NCI-H1105 (cell line): ENCODE measurements at places on chromosomes 7 and 10.

DNA sequence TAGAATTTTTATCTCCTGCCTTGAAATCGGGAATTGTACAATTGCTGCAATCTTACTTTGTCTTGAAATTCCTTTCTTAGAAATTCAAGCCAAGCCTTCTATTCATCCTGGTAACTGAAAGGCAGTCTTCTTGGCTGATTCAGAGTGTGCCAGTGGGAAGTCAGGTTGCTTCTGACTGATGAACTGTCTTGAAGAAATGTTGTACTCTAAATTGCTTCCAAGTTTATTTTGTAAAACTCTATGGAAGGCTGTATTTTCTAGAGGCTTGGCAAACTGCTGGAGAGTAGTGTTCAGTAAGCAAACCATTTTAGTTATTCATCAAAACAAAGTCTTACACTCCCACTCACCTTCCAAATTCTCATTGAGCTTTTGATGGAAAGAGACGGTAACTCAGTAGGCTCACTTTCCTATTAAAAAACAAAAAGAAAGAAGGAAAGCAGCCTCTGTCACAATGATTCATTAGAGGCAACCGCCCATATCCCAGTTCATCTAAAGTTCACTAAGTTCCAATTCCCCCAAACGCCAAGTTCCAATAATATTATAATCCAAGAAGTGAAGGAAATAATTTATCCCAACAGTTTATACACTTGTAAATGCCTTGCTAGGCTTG lies 187.9 kb upstream of the MALRD1 start:
- DNase-seq: no peak

- DNase-seq: no peak
Measured at GRCh38 chr10:34024693-34025425, 690.4 kb upstream of the NRP1 start.

DNA sequence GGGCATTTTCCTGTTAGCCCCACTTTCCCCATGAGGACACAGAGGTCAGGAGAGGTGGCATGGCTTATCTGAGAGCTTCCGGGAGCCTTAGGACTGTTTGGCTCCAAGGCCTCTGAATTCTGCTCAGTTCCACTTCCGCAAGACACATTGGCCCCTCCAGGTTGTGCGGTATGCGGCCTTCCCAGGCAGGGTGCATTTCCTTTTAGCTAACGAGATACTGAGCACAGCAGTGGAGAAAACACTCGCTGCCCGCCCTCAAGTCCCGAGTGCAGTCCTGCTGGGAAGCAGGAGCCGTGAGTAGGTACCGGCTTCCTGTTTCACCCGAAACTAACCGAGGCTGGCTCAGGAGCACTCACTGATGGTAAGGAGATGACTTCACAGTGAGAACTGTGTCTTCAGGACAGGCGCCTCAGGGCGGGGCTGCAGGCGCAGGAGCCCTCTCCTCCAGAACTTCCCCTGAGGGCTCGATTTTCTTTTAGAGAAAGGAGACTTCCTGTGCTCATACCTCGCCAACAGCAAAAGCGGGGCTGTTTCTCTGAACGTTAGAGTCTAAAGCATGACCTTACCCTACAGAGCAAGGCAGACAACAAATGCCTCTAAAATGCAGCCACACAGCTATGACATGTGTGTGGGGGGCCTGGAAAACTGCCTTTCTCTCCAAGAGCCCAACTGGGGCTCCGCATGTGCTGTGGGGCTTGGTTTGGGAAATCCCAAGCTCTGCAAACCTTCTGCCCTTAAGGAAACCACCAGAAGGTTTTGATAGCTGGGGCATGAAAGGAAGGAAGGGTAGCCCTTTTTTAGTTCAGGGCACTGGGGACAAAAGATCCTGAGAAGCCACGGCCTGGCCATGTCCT lies 25.9 kb downstream of the RGS10 start:
- DNase-seq: no peak

DNA sequence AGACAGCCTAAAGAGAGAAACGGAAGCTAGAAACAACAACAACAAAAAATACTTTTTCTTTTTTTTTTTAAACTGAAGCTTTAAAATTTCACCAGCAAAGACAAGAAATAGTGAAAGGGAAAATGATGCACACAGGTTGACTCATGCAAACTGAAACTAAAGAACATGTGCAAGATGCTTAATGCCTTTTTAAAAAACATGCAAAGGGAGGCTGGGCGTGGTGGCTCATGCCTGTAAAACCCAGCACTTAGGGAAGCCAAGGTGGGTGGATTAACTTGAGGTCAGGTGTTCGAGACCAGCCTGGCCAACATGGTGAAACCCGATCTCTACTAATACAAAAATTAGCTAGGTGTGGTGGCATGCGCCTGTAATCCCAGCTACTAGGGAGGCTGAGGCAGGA lies 15.1 kb upstream of the CUBN start:
- DNase-seq: no peak

GRCh38 chr10:30555465-30555864 lies 74.1 kb downstream of the LYZL2 start:
- DNase-seq: no peak

DNA sequence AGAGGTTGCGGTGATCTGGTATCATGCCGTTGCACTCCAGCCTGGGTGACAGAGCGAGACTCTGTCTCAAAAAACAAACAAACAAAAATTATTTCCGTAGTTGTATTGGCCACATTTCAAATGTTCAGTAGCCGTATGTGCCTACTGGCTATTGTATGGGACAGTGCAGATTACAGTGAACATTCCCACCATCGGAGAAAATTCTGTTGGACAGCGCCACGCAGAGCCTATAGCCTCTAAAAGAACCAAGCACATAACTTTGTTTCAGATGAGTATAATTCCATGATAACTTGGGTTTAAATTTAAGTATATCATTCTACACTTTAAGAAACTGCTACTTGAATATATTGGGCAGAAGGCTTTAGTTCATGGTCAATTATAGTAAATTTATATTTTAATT lies 5.4 kb downstream of the TMEM178B start:
- DNase-seq: no peak

DNA sequence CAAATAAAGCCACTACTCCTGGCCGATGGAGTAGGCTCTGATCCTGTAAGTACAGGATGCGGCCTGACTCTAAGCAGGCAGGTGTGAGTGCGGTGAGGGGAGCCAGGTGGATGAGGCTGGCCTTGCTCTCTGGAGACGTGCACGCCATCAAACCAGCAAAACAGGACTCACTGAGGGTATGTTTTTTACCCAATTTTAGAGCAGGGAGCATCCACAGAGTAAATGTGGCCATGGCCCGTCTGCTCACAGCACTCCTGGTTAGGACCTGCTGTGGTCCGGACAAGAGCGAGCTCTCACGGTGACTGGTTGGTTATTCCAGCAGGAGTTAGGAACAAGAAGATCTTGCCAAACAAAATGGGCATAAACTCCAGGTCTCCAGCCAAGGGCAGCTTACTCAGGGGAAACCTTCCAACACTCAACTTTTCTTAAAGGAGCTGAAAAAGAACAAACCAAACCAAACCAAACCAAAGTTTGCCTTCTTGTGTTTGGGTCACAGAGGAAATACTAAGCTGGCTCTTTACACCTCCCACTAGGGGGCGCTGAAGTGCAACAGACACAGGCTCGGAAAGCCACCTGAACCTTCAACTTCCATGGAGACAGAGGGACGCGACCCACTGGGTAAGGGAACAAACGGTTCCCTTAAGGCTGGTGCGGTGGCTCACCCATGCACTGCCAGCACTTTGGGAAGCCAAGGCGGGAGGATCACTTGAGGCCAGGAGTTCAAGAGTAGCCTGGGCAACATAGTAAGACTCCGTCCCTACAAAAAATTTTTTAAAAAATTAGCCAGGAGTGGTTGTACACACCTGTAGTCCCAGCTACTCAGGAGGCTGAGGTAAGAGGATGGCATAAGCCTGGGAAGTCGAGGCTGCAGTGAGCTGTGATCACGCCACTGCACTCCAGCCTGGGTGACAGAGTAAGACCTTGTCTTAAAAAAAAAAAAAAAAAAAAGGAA lies 122.4 kb downstream of the CLEC2L start:
- peak; percentile 77 for DNase-seq

DNA sequence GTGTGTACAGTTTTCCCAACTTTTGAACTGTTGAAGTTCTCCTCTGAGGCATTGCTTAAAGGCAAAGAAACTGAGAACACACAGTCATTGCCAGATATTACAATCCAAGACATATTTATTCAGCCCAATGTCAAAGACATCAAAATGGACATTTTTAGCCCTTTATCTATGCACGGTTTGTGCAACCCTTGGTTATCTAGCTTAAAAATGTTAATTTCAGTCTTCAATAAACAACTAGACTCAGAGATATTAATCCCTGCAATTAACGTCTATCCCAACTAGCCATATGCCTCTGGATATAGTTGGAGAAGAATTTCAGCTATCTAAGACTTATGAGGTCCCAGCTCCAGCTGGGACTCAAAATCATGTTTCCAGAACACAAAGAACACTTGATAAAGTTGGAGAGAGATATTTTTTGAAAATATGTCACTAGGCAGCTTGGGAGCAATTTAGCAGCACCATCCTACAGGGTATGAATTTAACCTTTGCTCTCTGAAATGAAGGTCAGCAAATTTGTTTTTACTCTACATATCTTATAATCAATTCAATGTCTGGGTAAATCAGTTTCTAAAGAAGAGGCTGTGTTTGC lies 357.0 kb downstream of the RNLS start:
- no peak for DNase-seq

GRCh38 chr10:21687266-21688008 lies 153.4 kb downstream of the MLLT10 start:
- no peak for DNase-seq

DNA sequence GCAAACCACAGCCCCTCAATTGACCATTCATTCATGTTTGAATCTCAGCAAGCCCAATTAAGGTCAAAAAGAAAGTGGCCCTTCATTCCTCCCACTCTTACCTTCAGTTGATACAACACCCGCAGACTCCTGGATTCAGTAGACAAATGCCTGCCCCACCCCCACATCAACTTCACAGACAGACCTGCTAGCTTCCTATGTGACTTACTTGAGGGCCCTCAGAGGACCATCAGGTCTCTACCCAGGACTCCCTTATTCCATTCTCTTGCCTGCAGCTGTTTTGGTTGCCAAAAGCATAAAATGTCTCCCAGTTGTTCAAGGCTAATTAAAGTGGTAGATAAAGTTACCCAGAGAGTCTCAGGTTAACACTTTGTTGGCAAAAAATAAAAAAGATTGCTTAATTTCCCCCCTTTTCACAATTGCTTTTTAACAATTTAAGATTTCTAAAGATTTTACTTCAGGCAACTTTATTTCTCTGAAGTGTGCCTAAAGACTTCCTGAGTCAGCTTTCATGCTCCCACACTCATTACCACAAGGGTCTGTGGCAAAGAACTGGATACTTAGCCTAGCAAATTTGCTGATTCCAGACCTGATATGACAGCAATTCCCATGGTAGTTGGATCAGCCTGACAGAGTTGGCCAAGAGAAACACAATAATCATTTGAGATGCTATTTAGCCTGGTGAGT lies 3.3 kb upstream of the MTERF1 start:
- no peak for DNase-seq

DNA sequence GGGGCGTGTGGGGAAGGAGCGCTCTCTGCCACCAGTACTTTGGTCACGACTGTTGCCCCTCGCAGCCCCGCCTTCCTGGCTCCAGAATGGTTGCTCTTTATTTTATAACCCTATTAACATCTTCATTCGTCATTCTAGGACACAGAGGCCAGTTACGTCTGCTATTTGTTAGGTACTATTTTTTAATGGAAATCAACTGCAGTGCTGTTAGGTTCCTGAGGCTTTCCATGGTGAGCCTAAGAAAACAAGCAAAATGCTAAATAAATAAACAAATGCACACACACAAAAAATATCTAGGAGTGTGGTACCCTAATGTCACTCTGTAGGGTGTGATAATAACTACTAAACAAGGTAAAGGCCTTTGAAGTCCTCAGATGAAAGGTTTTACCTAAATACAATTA lies 71.1 kb downstream of the SLC37A3 start:
- DNase-seq: no peak

DNA sequence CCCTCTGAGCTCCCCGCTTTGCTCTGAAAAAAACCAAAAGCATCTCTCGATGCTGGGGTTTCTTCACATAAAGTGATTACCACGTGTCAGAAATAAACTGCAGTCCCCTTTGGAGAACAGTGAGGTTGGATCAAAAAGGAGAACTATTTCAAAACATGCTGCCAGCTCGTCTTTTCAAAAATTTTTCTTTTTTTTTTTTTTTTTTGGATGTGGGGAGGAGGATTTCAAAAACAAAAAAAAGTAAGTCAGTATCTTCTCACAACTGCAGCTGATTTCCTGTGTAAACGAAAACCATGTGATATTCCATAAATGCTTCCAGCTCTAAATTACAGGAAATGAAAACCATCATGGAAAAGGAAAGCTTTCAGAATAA lies 155.0 kb upstream of the LYZL2 start:
- no peak for DNase-seq

DNA sequence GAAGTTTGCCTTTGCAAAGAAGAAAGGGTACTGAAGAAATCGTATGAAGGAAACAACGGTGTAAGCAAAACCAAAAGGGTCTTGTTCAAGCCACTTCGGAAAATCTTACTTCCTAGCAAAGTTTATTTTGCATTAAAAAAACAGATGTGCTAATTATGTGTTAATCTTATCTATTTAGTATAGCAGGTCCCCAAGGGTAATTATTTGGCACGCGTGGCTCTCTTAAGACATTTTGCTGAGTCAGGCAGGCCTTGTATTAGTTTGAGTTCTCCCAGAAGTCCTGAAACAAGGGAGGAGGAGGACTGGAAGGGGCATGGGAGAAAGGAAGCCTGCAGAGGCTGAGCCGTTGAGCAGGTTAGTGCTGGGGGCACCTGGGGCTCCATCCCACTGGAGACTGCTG lies 44.9 kb downstream of the TMEM178B start:
- no peak for DNase-seq

GRCh38 chr10:35327790-35328403 lies 8.4 kb upstream of the CCNY start:
- no peak for DNase-seq

DNA sequence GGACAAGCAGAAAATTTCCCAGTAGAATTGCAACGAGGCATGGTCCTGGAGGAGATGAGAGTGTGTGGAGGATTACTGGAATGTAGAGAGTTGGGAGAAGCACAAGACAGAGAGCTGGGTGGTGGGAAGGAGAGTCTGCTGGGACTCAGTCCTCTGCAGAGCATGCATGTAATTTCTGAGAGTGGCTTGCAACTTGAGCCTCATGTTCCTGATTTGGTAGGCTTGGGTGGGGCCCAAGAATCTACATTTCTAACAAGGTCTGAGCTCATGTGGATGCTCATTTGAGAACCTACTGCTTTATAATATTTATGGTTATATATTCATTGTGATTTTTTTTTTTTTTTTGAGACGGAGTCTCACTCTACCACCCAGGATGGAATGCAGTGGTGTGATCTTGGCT lies 317.9 kb upstream of the COBL start:
- no peak for DNase-seq

DNA sequence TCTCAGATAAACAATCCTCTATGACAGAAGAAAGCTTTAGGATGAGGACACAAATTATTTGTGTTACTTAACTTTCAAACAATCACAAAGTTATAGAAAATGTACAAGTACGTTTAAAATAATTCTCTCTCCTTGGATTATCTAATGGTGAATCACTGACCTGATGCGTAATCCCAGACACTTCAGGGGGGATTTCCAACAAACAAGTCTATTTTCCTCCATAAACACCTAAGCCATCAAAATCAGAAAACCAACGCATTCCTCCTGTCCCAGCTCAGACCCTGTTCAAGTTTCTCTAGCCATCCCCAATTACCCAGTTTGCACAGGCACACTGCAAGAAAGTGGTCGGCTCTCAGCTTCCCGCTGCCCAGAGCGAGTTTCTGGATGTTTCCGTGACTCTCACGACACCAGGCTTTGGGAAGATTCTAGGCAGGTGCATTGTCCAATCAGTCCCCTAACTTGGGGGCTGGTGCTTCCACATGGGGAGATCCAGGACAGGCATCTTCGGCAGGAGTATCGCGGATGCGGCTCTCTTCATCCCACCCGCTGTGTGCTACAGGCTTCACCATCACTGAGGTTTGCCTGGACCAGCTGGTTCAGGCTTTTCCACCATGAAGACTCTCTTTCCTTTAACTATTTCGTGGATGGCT lies 200.0 kb downstream of the ZMYND11 start:
- no peak for DNase-seq
